ENCODE measurements at places on chromosomes 4 and X.

DNA sequence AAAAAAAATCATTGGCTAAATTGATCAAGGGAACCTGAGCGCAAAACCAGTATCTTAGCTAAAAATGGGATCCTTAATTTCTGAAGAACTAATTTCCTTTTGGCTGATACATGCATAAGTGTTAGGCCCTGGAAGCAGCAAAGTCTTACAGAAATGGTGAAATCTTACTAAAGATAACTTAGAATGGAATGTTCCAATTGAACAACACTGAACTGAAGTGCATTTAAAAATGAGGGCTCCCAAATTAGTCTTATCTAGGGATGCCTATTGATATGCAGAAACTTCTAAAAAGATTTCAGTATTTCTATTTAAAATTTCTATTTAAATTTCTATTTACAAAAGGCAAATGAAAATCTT, 120.7 kb upstream of the BANK1 start:
- DNase-seq, result no peak

DNA sequence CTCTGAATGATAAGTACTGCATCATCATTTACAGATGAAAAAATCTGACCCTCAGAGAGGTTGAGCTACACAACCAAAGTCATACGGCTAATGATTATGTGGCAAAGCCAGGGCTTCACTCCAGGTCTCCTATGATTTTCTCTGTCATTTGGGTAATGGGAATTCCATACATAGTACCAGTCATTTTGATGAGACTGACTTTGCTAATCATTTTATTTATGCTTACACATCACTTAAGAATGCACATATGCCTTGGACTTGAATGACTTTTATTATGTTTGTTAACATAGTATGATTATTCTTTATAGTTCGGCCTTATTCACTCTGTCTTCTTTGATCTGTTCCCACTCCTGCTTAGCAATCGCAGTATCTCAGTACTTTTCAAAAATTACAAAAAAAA, 255.1 kb upstream of the GPRIN3 start:
- no peak for DNase-seq

GRCh38 chrX:64975491-64975890, 759 bp downstream of the ZC4H2 start:
- DNase-seq, result peak; percentile 10

DNA sequence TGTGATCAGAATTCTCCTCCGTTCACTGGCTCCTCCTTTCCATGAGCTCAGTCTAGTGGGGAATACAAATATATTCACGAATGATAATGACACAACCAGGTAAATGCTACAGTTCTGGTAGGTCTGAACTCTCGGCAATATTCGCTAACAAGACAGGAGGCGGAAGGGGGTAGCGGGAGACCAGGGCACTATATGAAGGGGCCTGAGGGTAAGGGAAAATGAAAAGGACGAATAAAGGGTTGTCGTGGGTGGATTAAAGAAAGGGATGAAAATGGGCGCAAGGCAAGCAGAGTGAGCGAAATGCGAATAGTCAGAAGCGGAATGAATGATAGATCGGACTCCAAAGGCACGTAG, 743 bp downstream of the NKAP start:
- no peak for DNase-seq

- DNase-seq, result no peak
These were observed at the start of gene SMIM10L2A for GRCh38 chrX:135421932-135422809. TSS of gene SMIM10L2A (plus strand) at chrX:135421944. CDS start at chrX:135422132, 188 bp downstream.

GRCh38 chr4:13483136-13483767, 888 bp downstream of the RAB28 start:
- no peak for DNase-seq

GRCh38 chr4:53865054-53865453, 199.4 kb downstream of the CHIC2 start:
- no peak for DNase-seq

DNA sequence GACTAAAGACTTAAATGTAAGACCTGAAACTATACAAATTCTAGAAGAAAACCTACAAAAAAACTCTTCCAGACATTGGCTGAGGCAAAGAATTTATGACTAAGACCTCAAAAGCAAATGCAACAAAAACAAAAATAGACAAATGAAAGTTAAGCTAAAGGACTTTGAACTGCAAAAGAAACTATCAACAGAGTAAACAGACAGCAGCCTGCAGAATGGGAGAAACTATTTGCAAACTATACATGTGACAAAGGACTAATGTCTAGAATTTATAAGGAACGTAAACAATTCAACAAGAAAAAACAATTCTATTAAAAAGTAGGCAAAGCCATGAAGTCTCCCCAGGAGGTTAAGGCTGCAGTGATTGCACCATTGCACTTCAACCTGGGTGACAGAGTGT, 9.1 kb downstream of the FAM47E start:
- DNase-seq, result no peak

- no peak for DNase-seq
These were observed 125.8 kb downstream of the PPEF1 start for GRCh38 chrX:18833071-18833731.

DNA sequence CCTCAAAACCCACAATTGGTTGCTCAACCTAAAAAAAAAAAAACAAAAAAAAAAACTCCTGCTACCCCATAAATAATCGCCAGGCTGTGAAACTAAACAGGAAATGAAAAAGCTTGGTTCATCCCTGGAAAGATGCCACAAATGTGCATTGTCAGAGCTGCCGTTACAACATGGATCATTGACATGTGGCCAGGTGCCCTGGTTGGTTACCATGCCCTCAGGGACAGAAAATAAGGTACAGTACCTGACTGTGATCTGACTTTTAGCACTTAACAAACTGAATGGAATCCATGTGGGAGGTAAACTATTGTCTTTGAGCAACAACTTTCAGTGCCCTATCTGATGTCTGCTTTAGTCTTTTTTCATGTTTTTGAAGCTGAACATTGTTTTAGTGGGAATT, 118.0 kb upstream of the RPL34 start:
- DNase-seq, result no peak

GRCh38 chr4:70895405-70895804, 6.8 kb upstream of the MOB1B start:
- no peak for DNase-seq

GRCh38 chr4:40228497-40229365, 31.9 kb downstream of the RHOH start:
- no peak for DNase-seq

GRCh38 chrX:6968231-6968630, 179.3 kb upstream of the STS start:
- no peak for DNase-seq

GRCh38 chr4:180532691-180533090, 1710.5 kb upstream of the TENM3 start:
- no peak for DNase-seq

DNA sequence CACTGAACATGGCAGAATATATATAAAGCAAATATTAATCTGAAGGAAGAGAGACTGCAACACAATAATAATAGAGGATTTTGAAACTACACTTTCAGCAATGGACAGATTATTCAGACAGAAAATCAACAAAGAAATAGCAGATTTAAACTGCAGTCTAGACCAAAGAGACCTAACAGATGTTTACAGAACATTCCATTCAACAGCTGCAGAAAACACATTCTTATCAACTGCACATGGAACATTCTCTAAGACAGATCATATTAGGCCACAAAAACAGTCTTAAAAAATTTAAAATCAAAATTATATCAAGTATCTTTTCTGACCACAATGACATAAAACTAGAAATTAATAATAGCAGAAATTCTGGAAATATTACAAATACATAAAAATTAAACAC, 27.1 kb downstream of the CENPE start:
- DNase-seq, result no peak

- no peak for DNase-seq
These were observed 13.6 kb downstream of the G3BP2 start for GRCh38 chr4:75659512-75660031.

- DNase-seq, result no peak
These were observed 25.2 kb downstream of the NOP14 start for GRCh38 chr4:2937986-2938385.

- no peak for DNase-seq
These were observed 5.6 kb upstream of the PRDX4 start for GRCh38 chrX:23661671-23662070.
